ENCODE measurements at places on chromosomes 12 and 14. TPM values are rescaled to one million over a fixed set of nuclear protein-coding genes. Genes with fewer than 3 reads are reported as not detected.

Gene DHRS2
- 1.5 TPM for total RNA-seq

Gene SOAT2
- total RNA-seq = not detected

- no peak for DNase-seq
Measured at GRCh38 chr14:101127224-101127623, 223.7 kb upstream of the RTL1 start.

DNA sequence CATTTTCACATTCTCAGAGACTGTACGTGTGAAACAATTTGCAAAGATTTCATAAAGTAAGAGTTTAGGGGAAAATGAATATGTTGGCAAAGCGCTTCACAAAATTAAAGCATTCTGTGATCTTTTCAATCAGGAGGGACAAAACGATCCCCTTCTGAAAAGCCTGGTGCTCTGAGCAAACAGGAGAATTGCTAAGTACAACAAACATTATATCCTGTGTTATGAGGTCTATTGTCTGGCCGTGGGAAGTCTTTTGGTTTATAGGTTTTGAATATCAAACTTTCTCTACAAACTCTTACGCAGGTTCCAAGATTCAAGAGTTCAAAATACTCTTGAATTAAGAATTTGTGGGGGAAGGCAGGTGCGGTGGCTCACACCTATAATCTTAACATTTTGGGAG is 7.2 kb upstream of the FOXN3 start:
- no peak for DNase-seq

Gene BAG5
- total RNA-seq = 26.9 TPM

DNA sequence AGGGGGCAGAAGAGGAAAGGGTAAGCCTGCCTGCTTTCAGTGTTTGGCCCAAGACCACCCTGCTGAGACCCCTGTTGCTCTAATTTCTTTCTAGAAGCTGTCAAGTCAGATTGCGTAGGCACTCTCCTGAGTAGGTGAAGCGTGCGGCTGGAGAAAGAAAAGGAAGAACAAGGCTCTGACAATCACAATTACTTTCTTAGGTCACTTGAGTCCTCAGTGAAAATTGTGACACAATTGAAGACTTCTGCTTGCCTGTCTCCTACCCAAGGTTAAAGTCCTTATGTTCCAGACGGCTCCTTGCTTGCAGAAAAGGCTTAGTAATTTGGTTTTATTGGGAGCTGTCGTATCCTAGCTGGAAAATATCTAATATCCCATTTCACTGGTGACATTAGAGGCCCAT is 721 bp upstream of the CTSG start:
- DNase-seq = no peak

Gene GPX2
- not detected for total RNA-seq
